ENCODE measurements at places on chromosomes 2 and 18. TPM values are rescaled to one million over a fixed set of nuclear protein-coding genes. Genes with fewer than 3 reads are reported as not detected.
A peak's percentile ranks its signal among the peaks of the same experiment; 100 is the strongest.

The ELOA2 gene
- polyA plus RNA-seq: not detected

DNA sequence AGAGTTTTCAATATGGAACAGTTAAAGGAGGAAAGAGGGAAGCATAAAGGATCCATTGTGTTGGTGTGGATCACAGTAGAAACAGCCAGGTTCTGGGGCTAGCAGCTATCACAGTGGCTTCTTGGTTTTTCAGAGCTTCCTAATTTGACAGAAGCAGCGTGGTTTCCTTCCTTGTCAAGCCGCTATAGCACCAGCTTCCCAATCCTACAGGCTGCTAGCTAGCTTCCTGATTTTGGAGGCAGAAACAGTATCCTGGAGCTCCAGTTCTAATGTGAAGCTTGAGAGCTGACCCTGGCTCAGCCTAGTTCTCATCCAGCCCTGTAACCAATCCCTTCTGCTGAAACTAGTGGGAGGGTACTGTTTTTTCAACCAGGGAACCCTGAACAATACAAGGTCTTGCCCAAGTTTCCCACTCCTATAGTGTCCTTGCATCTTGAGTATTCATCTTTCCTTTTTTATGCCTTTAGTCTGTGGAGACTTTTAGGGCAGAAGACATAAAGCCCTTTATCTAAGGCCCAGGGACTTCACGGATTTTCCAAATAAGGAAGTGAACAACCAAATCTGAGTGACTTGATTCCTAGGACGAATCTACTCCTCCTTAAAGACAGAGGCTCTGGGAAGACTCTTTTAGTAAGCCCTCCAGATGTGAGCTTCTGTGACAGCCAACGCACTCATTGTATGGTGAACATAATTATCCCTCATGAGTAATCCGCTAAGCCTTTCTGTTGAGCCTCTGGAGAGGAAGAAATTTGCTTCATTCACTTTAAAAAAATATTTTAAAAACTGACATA lies 33.8 kb downstream of the CCDC93 start:
- DNase-seq: no peak

GRCh38 chr18:56076723-56077122 lies 488.7 kb upstream of the TCF4 start:
- no peak for DNase-seq

- DNase-seq: no peak
These were observed 83.5 kb downstream of the PRKCE start for GRCh38 chr2:45734952-45735351.

The SPP2 gene
- not detected for polyA plus RNA-seq

GRCh38 chr2:11355194-11356053 lies 11.0 kb upstream of the ROCK2 start:
- DNase-seq: no peak

DNA sequence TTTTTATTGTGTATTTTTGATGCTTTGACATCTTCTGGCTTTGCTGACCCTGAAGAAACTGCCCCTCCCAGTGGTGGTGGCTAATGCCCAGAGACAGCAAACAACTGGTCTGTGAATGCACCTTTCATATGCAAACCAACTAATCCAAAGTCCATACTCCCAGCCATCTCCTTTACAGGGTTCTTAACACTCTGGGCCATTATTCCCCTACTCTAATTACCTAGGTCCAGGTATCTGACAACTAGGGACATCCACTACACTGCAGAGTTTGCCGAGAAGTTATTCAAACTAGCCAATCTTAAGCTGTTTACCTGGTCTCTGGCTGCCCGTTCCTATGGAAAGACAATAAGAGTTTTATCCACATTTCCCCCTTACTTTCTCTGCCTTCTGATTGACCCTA lies 73.6 kb downstream of the FSHR start:
- DNase-seq: no peak

The KIF1A gene
- 12.3 TPM for polyA plus RNA-seq

DNA sequence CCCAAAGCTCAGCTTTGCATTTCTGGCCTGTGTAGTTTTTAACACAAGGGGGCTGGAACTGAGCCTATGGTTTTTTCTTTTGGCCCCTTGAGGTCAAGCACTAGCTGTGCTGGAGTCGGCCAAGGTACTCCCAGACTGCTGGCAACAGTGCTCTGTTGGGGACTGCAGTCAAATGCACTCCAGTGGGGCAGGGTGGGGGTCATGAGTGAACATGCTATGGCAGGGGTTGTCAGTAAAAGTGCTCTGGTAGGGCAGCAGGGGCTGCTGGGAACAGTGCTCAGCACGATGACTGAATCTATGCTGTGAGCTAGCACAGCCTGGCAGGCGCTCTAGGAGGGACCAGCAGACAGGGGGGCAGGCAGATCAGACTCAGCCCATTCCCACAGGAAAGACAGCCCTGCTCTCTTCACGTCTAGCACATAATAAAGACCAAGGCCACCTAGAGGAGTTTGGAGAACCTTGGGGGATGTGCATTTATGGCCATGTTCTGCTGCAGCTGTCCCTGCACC lies 55.0 kb upstream of the CERS6 start:
- no peak for DNase-seq

The DCDC2C gene
- not detected for polyA plus RNA-seq

DNA sequence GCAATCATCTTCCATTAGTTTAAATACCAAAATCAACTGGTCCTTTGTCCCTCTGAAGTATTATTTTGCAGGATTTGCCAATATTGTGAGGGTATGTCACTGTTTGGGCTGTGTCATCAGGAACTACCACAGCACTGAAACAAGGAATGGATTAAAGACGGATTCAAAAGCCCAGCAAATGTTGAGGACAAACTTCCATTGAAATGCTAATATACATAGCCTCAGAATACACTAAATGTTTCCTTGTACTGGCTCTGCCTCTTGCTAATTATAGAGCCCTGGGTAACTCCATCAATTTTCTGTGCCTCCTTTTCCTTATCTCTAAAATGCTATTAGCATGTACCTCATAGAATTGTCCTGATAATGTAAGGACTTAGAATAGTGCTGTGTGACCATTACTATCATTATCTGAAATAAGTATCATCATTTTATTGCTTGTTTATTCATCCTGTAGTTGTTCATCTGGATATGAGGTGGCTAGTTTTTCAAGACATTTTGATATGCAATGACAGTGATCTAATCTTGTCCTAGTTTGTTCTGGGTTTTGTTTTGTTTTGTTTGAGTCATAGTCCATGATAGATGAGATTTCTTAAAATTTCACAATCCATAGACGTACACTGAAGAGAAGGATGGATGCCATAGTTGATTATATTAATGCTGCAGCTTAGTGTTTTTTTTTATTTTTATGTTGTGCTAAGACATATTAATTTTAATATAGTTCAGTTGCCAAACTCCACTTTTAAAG lies 333.4 kb upstream of the KCNH7 start:
- DNase-seq: no peak

The SERPINB12 gene
- not detected for polyA plus RNA-seq

GRCh38 chr2:110875384-110875725 lies 143.0 kb downstream of the ACOXL start:
- no peak for DNase-seq

DNA sequence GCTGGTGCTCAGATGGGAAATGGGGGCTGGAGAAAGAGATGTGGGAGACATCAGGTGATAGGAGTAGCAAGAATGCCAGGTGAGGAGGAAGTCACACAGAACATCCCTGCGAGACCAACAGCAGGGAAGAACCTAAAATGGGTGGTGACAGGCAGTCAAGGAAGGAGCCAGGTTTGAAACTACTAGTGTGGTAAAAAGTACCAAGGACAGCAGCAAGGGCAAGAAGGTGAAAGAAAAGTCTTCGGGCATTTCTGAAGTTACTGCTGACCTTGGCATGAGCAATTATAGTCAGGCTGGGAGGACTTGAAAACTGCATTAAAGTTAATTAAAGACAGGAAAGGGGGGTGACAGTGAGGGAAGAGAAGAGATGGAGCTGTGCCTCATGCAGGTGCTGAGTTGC lies 410.4 kb downstream of the RAD51AP2 start:
- DNase-seq: no peak

DNA sequence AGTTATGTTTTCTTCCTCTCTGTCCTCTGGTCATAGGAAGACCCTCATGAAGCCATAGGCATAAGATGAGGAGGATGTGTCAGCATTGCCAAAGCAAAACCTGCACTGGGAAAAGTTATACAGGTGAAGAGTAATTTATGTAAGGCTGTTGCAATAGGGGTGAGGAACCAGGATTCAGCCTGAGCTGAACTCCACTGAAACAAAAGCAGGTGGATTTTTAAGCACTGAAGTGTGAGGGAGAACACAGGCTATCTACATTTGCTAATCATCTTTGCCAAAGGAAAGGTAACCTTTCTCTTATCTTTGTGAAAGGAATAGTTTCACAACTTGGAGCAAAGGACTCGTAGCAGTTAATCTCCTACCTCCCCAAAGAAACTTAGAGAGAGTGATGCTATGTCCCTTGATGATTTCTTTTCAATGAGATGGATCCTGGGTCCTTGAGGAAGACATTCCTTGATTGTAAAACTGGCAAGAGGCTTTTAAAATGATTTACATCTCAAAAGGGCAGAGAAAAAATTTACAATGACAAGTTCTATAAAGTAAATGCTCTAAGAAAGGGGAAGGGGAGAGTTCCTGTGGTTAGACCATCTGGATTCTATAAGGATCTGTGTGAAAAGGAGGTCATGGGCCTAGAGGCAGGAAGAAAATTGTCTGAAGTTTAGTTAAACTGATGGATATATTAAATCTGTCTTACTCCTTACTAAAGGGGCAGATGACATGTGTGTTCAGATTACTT lies 385.4 kb upstream of the CDH7 start:
- peak; percentile 39 for DNase-seq

GRCh38 chr2:230269715-230270114 lies 44.2 kb downstream of the SP140 start:
- no peak for DNase-seq

The AQP12B gene
- polyA plus RNA-seq: 0.66 TPM

The REG3A gene
- not detected for polyA plus RNA-seq

GRCh38 chr18:13268158-13269012 lies 49.8 kb downstream of the LDLRAD4 start:
- no peak for DNase-seq

GRCh38 chr18:49874238-49874637 lies 60.9 kb upstream of the ACAA2 start:
- no peak for DNase-seq

The NTSR2 gene
- polyA plus RNA-seq: not detected
